ENCODE measurements at places on chromosomes 5 and 9.

- no peak for DNase-seq
These were observed 133.4 kb upstream of the OSMR start for GRCh38 chr5:38712391-38712790.

- no peak for DNase-seq
These were observed 579 bp upstream of the ASTN2 start for GRCh38 chr9:117415358-117415914.

DNA sequence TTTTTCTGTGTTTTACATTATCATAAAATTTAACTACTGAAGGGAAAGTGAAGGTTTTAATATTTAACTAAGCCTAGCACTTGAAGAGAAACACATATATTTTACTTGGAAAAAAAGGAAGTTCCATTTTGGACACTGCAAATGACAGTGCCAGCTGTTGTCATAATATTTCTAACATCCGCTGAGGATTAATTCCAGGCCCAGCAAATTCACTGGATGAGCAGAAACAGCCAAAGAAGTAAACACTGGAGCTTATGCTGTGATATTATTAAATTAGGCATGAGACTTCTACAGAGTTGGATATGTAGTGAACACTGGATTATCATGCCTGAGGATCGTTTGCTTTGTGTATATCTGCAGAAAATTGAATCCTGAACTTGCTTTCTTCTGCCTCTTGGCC lies 67.6 kb downstream of the GHR start:
- no peak for DNase-seq

DNA sequence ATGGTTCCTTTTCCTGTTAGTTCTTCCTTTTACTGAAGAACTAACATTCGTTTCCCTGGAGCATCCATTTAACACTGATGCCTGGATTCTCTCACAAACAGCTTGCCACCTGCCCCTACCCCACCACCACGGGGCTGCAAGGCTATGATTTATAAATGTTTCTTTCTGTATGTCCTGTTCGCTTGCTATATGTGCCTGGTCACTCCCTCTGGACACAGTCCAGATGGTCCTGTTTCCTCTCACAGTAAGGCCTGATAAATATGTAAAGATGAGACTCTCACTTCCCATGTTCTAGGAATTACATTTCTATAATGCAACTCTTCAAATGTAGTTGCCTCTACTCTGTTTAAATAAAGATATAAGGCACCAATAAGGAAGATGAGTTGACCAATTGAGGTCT lies 146.4 kb upstream of the SHB start:
- no peak for DNase-seq

- DNase-seq: no peak
These were observed 151.5 kb downstream of the BNC2 start for GRCh38 chr9:16718952-16719351.

DNA sequence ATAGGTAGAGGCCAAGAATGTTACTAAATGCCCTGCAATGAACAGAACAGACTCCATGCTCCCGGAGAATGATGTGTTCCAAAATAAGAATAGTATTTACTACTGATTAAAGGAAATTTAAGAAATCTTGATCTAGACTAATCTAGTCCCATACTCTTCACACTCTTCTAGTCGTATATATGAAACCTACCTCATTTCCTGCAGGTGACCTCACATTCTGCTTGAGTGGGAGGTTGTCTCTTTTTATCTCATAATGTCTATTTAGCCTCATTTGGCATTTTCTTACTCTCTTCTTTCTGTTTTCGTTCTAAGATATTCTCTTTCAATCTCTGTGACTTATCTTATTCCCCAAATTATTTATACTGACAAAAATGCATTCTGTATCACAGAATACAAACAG lies 9.2 kb upstream of the SHOC1 start:
- DNase-seq: no peak

- DNase-seq: no peak
These were observed 48.9 kb downstream of the SEMA6A start for GRCh38 chr5:116525674-116526073.

DNA sequence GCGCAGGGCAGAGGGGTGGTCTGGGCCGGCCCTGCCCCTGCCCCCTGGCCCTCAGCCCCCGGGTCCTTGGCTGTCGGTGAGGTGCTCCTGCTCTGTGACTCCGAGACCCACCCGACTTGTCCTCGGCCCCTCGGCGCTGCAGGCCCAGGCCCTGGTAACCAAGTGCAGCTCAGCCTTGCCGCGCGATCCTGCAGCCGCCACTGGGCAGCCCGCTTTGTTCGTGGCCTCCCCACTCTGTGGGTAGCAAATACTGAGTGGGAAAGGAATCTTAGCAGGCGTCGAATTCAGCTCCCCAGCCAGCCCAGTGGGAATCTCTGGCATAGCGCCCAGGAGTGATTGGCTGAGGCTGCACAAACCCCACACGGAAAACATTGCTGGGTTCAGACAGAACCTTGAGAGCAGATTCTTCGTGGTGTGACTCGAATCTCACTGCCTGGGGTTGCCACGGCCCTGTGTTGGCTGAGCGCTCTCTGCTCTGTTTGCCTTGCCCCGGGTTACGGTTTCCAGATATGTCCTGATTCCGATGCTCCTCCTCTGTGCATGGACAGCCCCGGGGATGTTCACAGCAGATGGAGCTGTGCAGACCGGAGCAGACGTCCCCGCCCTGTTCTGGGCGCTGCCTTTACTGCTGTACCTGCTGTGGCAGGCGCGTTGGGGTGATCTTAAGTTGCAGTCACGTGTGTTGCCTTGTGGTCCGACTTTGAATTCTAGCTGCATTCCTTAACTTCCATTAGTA lies 13.4 kb upstream of the EXOC3 start:
- DNase-seq: no peak

DNA sequence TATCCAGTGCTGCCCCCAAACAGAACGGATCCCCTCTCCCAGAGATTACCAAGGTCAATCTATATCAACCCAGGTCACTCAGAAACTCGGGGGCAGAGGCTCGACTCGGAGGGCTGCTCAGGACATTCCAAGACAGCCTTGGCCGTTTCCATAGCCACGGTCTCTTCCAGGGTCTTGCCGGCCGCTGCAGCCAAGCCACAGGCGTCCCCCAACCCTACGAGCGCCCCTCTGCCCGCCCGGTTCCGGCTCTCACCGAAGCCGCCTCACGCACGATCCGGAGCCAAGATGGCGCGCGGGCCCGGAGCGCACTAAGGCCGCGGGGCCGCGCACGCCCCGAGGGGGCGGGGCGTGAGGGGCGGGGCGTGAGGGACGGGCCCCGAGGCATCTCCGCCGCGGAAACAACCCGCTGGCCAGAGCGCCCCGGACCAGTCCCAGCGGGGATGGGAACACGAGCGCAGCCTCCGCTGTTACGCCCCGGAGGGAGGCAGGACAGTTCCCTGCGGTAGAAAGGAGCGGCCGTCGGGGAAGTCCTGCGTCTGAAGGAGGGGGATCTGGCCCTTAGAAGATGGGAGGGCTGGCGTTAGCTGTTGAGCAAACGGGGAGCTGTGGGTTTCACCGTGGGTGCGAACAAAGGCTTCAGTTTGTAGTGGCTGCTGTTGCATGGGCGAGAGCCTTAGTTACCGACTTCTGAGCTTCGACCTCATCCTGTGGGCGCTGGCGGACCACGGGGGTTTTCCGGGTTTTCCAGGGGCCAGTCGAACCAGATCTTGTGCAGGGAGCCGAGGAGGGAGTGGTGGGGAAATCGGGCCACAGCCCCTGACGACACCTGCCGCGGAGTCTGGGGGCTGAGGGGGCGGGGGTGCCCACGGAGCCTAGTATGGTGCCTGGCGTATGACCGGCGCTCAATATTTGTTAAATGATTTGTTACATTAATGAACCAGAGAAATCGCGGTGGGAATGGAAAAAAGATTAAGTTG lies at the start of gene RPP25L:
TSS of gene RPP25L (minus strand) at position 287 of the 977 bp plus-strand sequence. CDS start 801 bp downstream, outside the sequence.
- DNase-seq: peak; percentile 94

GRCh38 chr5:154346427-154346826 lies 99.4 kb upstream of the SAP30L start:
- no peak for DNase-seq

DNA sequence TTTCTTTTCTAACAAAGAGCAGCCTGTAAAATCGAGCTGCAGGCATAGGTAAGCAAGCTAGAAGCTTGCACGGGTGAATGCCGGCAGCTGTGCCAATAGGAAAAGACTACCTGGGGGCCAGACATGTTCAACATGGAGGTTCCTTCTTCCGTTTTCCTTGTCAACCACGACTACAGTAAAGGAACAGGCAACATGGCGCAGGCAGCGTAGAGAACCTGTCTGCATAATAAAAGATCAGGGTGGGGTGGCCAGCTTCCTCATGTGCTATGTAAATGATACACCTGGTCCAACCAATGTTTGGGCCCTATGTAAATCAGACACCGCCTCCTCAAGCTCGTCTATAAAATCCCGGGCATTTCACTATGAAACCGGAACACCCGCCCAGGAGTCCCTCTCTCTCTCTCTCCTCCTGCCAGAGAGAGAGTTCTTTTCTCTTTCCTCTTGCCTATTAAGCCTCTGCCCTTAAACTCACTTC lies 103.8 kb upstream of the LIFR start:
- DNase-seq: no peak

DNA sequence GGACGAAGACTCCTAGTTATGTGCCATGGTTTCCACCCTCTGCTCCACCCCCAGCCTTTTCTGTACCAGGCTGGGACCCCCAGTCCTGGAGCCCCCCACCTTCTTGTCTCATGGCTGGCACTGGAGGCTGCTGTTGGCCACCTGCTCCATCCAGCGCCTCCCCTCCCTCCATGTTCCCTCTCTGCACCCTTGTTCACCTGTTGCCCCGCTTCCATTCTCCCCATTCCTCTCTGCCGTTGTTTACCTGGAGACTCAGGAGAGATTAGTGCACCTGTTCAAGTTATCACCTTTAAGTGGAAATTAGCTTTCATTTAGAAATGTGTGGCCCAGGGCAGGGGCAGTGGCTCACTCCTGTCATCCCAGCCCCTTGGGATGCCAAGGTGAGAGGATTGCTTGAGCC lies 7.2 kb downstream of the NTMT1 start:
- DNase-seq: no peak

DNA sequence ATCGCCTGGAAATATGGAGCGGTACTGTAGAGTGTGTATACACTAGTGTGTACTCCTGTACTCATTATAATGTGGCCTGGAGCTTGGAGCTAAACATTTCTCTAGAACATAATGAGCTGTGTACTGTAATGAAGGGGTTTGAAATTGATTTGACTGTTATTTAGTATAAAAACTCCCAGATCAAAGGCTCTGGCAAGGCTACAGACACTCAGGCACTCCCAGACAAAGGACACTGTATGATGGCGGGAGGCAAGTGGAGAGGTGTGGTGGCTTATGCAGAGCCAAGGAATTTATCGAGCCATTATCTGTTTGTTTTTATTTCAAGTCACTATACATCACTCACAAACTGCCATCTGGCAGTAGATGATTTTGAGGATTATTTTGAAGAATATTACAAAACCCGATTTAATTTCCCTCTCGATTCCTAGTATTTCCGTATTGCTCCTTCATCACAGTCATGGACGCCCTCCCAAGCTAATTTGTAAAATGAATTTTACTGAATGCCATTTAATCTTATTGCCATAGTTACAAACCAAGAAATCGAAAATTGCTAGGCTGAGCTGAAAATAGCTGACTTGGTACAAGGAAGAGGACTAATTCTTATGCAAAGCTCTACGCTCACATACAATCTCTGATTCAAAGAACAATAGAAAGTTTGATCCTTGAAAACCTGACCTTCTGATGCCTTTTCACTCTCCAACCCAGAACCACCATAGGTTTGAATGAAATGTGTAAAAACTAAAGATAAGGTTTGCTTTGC lies 240.2 kb upstream of the SEMA6A start:
- DNase-seq: no peak

- DNase-seq: no peak
These were observed 27.8 kb downstream of the SLC12A7 start for GRCh38 chr5:1083823-1084605.

- no peak for DNase-seq
These were observed 43.0 kb downstream of the LHFPL2 start for GRCh38 chr5:78605611-78606010.

DNA sequence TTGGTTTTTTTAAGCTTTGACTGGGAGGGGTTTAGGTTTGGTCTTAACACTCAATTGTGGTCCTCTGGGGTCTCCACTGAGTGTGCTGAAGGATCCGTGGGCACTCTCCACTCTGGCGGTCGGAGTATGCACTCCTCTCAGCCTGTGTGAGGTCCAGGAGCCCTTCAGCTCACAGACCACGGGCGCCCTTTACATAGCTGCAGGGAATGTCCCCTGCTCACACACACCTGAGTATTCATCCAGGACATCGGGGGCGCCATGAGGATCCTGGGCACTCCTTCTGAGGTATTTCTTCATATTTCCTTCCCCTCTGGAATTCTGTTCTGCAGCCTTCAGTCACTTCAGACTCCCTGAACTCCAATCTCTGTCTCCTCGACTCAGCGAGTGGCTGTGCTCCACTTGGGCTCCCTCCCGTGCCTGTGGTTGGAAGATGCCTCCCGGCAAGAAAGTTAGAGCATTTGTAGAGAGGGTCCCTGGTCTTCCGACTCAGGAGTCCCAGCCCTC lies 12.5 kb downstream of the TRIP13 start:
- DNase-seq: no peak
